Activated CD8-positive, alpha-beta T cell treated with anti-CD3 and anti-CD28 coated beads, Interleukin-2, amount 10 ng/mL, durations not matched to agents 7 days and 5 days (primary cell): ENCODE measurements at places on chromosomes 1 and 21. TPM values are rescaled to one million over a fixed set of nuclear protein-coding genes. Genes with fewer than 3 reads are reported as not detected.

The GSTM5 gene
- 0.05 TPM for total RNA-seq

DNA sequence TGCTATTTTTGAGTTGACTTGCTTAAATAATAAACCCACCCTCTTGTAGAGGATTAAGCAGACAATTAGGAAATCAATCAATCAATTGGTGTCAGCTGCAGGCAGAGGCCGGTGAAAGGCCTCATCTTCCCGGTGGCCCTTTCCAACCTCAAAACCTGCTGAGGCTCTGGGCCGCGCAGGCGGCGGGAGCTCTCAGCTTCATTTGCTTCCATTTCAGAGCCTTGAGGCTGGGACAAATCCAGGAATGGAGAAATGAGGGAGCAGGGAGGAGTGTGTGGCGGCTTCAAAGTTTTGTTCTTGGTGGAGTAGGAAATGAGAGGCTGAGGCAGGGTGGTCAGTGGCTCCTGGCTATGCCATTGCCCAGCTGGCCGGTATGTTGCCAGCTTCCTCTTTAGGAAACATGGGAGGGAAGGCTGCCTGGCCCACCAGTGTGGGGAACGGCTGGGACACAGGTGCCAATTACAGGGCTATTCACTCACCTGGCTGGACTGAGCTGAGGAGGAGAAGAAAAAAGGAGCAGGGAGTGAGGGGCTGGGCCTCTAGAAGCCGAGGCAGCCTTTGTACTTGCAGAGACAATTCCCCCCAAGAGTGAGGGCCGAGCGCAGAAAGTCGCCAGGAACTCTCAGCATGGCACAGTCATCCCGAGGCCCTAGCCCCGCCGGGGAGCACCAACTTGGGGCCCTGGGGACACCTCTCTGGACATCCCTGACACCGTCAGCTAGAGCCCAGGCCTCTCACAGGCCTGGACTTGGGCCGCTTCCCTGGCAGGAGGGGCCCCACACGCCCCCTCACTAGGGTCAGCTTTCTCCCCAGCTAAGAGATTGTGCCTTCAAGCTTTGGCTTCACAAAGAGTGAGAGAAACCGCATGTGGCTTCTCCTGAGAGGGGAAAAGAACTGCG, 4.4 kb downstream of the POU3F1 start:
- H3K27me3 ChIP-seq: peaks cover 45% of the 10 kb centered on the region
- no peak overlapping the region for H3K4me3 ChIP-seq
- H3K36me3 ChIP-seq: no peaks in the 10 kb centered on the region
- H3K27ac ChIP-seq: no peak overlapping the region
- peaks cover 7% of the 10 kb centered on the region for H3K4me1 ChIP-seq

GRCh38 chr1:150362721-150363425, 1.1 kb upstream of the RPRD2 start:
- H3K36me3 ChIP-seq: peaks cover 28% of the 10 kb centered on the region
- peak overlapping the region; percentile 96 for H3K4me3 ChIP-seq
- peaks cover 17% of the 10 kb centered on the region for H3K4me1 ChIP-seq
- DNase-seq: no peak
- peak overlapping the region; percentile 97 for H3K27ac ChIP-seq

DNA sequence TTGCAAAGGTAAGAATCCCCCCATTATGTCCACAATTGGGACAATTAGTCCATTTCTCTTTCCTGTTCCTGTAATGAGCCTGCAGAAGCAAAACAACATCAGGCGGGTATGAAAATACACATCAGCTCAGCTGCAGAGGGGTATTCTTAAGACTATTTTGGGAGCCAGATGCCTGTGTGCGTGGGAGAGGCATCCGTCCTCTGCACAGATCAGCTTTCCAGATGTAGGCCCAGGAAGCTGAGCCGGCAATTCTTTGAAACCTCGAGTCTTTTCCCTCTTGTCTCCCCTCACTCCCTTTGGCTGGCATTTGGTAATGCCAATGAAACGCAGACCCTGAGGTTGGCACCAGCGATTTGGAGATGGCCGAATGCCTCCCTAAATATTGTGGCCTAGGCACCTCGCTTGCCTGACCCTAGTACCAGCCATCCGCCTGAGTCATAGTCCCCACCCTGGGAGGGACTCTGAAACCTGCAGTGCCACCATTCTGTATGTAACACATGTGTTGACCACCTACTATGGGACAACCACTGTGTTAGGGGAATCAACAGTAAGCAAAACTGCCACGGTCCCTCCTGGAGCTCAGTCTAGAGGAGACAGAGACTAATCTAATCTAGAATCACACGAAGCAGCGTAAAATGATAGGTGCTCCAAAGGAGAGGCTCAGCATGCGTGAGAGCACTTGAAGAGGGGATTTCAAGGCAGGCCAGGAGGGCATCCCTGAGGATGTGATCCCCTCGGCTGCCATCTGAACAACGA, 603.0 kb downstream of the MATN1 start:
- H3K4me3 ChIP-seq: no peak overlapping the region

DNA sequence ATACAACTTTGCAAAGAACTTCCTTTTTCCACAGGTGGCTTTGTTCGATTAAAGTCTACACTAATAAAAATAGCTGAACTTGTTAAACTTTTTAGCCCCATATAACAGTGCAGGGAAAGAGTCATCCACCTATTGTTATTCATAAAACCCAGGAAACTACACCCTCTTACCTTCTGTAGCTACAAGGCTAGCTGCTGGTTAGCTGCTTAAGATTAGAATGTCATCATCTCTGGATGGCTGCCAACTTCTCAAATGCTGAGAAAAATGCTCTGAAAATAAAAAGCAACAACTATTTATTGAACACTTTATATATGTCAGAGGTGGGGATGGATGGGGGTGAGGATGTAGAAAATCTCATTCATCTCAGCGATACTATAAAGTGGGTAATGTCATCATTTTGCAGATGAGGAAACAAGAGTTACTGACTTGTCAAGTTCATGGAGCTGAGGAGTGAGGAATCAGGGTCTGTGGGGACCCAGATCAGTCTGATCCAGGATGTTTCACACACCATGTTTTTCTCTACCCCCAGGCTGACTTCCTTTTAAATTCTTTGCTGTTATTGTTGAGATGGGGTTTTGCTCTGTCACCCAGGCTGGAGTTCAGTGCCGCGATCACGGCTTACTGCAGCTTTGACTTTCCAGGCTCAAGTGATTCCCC, 17.1 kb downstream of the ATP5PF start:
- H3K4me1 ChIP-seq: no peaks in the 10 kb centered on the region
- H3K27ac ChIP-seq: no peak overlapping the region
- H3K36me3 ChIP-seq: peaks cover 16% of the 10 kb centered on the region
- no peak overlapping the region for H3K4me3 ChIP-seq
- no peaks in the 10 kb centered on the region for H3K27me3 ChIP-seq

DNA sequence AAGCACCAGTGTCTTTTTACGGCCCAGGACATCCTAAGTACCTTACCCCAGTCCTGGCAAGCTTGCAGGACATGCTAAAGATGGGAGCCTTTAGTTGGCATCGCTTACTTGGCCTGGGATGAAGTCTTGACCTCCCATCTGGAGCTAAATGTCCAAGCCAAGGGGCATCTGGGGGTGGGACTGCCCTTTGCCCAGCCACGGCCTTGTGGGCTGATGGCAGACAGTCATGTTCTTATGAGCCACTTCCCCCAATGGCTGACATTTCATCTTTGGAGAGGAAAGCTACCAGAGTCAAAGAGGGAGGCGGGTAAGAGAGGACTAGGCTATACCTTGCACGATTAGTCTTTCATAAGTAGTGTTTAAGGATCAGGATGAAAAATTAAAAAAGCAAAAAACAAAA, 32.2 kb downstream of the OPTC start:
- peaks cover 8% of the 10 kb centered on the region for H3K4me1 ChIP-seq
- no peaks in the 10 kb centered on the region for H3K27me3 ChIP-seq
- no peak overlapping the region for H3K27ac ChIP-seq

DNA sequence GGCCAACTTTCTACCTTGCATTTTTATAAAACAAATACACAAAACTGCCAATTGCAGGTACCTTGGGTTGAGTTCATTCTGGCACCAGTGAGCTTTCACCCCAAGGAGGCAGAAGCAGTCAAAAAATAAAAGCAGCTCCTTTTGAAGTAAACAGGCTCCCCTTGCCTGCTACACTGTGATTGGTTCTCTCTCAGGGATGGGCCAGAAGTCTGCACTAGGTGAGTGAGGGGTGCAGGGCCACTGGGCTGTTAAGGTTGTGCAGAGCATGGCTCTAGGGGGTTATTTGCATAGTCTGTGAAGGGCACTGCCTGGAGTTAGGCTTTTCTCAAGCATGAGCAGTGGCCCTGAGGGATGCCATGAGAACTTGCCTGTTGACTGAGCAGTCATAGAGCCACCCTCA, 39.1 kb downstream of the AKNAD1 start:
- H3K4me3 ChIP-seq: no peak overlapping the region
- no peak overlapping the region for H3K27ac ChIP-seq
- peaks cover 2% of the 10 kb centered on the region for H3K4me1 ChIP-seq
